Cardiac septum (tissue), 1 donor: ENCODE measurements at places on chromosomes 11 and 22. TPM values are rescaled to one million over a fixed set of nuclear protein-coding genes. Genes with fewer than 3 reads are reported as not detected.

The CABP4 gene
- total RNA-seq: 0.11 TPM

The SVIP gene
- 26.0 TPM for total RNA-seq

The CLCF1 gene
- 4.0 TPM for total RNA-seq

The PGA5 gene
- total RNA-seq: not detected

The SLC37A2 gene
- total RNA-seq: 1.2 TPM

The SLC6A5 gene
- total RNA-seq: not detected

The IGLL5 gene
- not detected for total RNA-seq

The TMPRSS6 gene
- total RNA-seq: not detected

The CRYBA4 gene
- total RNA-seq: not detected

The TRIM48 gene
- total RNA-seq: not detected

The MCM5 gene
- total RNA-seq: 9.0 TPM

The MB gene
- total RNA-seq: 7,641 TPM

The SMIM35 gene
- total RNA-seq: not detected

The FGF3 gene
- not detected for total RNA-seq

The XKR3 gene
- total RNA-seq: not detected

The VWCE gene
- total RNA-seq: 0.59 TPM

The CD3D gene
- 0.62 TPM for total RNA-seq

The OR10A6 gene
- total RNA-seq: not detected

The ATP6V1E1 gene
- total RNA-seq: 174 TPM

The SDHD gene
- 209 TPM for total RNA-seq

The GRM5 gene
- total RNA-seq: 0.13 TPM

The CD6 gene
- 0.86 TPM for total RNA-seq

The INSC gene
- 0.22 TPM for total RNA-seq

The GCAT gene
- total RNA-seq: 24.0 TPM

The ENDOD1 gene
- total RNA-seq: 13.3 TPM

The CALCA gene
- total RNA-seq: 0.51 TPM
